ENCODE measurements at places on chromosomes 1 and 21. TPM values are rescaled to one million over a fixed set of nuclear protein-coding genes. Genes with fewer than 3 reads are reported as not detected.

ITLN2 gene
- total RNA-seq = not detected

CFHR1 gene
- not detected for total RNA-seq

CACNA1E gene
- 6.3 TPM for total RNA-seq

TLCD4 gene
- 13.1 TPM for total RNA-seq

C2CD4D gene
- total RNA-seq = 0.27 TPM

KISS1 gene
- not detected for total RNA-seq

FAM72C gene
- total RNA-seq = 0.77 TPM

TEX38 gene
- not detected for total RNA-seq

FGR gene
- total RNA-seq = 3.7 TPM

RBBP4 gene
- total RNA-seq = 252 TPM

TMEM82 gene
- total RNA-seq = not detected

MSH4 gene
- 0.77 TPM for total RNA-seq

HORMAD1 gene
- 1.2 TPM for total RNA-seq

PEAR1 gene
- 13.7 TPM for total RNA-seq

NUDT4B gene
- 33.9 TPM for total RNA-seq

MYBPHL gene
- 0.55 TPM for total RNA-seq

TNFRSF1B gene
- 7.8 TPM for total RNA-seq

ROR1 gene
- total RNA-seq = 19.8 TPM

RIPPLY3 gene
- total RNA-seq = 0.60 TPM

CD244 gene
- total RNA-seq = 0.16 TPM

PRCC gene
- total RNA-seq = 34.5 TPM

All from camera-type eye (tissue), 1 donor.